ENCODE measurements at places on chromosomes 7 and 10.

- no peak overlapping the region for H3K27ac ChIP-seq
- peaks cover 3% of the 10 kb centered on the region for H3K36me3 ChIP-seq
- DNase-seq: no peak
- H3K4me3 ChIP-seq: no peak overlapping the region
- peaks cover 2% of the 10 kb centered on the region for H3K27me3 ChIP-seq
- H3K4me1 ChIP-seq: peaks cover 30% of the 10 kb centered on the region
These were observed 177.0 kb upstream of the AKR1E2 start for GRCh38 chr10:4648999-4649398.

DNA sequence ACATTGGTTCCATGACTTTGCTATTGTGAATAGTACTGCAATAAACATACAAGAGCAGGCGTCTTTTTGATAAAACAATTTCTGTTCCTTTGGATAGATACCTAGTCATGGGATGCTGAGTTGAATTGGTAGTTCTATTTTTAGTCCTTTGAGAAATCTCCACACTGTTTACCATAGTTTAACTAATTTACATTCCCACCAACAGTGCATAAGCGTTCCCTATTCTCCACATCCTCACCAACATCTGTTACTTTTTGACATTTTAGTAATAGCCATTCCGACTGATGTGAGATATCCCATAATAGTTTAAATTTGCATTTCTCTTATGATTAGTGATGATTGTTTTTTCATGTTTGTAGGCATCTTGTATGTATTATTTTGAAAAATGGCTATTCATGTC, 707.0 kb downstream of the SORCS1 start:
- DNase-seq: no peak
- H3K27me3 ChIP-seq: no peaks in the 10 kb centered on the region
- no peak overlapping the region for H3K27ac ChIP-seq

- H3K4me1 ChIP-seq: peaks cover 15% of the 10 kb centered on the region
- H3K27me3 ChIP-seq: peaks cover 64% of the 10 kb centered on the region
- no peak overlapping the region for H3K27ac ChIP-seq
- H3K36me3 ChIP-seq: no peaks in the 10 kb centered on the region
These were observed 31.6 kb downstream of the TLX1 start for GRCh38 chr10:101162677-101163076.

DNA sequence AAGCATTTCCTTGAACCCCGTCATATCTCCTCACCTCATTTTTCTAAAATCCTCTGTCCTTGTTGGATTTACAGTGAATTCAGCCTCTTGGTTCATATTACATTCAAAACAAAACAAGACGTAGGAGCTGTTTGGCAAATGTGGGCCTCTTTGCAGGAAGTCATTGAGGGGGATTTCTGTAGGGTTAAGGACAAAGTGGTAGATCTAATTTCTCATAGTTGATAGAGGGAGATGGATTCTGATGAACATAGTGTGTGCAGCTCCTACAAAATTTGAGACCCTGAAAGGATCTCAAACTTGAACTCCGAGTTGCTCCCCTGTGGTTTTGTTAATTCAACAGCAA, 682 bp downstream of the TBXAS1 start:
- H3K27ac ChIP-seq: peak overlapping the region; percentile 90
- peaks cover 16% of the 10 kb centered on the region for H3K27me3 ChIP-seq
- peak overlapping the region; percentile 81 for H3K4me3 ChIP-seq
- DNase-seq: no peak
- peaks cover 28% of the 10 kb centered on the region for H3K4me1 ChIP-seq

DNA sequence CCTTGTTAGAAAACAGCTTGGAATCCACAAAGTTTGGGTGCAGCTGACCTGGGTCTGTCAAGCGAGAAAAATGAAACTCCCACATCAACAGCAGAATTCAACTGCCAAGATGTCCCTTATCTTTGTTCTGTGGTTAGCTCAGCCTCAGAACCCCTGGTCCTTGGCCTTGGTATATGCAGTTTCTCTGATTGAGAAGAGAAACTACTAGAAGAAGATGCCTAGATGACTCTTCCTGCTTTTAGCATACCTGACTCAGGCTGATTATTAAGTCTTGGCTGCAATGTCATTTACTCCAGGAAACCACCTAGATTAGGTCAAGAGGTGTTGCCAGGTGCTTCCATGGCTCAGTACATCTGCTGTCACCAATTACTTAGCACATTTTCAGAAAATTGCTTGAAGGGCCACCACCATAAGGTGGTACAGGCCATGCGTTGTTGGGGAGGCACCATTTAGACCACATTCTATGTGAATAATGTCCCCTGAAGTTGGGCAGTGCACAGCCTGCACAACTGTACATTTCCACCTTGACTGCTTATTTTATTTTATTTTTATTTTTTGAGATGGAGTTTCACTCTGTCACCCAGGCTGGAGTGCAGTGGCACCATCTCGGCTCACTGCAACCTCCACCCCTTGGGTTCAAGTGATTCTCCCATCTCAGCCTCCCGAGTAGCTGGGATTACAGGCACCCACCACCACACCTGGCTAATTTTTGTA, 59.4 kb upstream of the ZNF438 start:
- no peak overlapping the region for H3K4me3 ChIP-seq
- H3K36me3 ChIP-seq: no peaks in the 10 kb centered on the region
- no peak overlapping the region for H3K27ac ChIP-seq

DNA sequence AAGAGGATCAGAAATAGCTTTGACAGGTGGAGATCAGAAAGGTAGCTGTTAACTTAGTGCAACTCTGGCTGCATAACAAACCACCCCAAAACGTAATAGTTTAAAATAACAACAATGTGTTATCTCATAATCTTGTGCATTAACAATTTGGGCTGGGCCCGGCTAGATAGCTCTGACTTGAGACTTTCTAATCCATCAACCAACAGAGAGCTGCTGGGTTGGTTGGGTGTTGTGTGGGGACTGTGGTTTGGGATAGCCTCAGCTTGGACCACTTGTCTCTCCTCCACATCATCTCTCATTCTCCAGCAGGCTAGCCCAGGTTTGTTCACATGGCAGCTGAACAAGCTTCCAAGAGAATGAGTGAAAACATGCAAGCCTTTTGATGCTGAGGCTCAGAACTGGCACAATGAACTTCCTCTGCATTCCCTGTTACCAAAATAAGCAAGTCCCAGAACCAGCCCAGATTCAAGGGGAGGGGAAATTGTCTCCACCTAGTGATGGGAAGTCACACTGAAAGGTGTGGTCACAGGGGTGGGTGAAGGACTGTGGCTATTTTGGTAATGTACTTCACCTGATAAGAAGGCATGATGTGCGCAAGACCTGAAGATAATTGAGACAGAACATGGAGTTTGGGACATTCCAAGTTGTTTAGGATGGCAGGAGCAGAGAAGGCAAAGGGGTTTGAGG, 20.4 kb upstream of the ASAH2 start:
- no peaks in the 10 kb centered on the region for H3K36me3 ChIP-seq
- no peak overlapping the region for H3K27ac ChIP-seq
- no peak for DNase-seq

GRCh38 chr7:41487229-41487940, 215.5 kb downstream of the INHBA start:
- no peaks in the 10 kb centered on the region for H3K27me3 ChIP-seq
- H3K27ac ChIP-seq: no peak overlapping the region
- DNase-seq: no peak
- no peak overlapping the region for H3K4me3 ChIP-seq

GRCh38 chr7:101678658-101679057, 49.6 kb upstream of the MYL10 start:
- no peaks in the 10 kb centered on the region for H3K36me3 ChIP-seq
- H3K27ac ChIP-seq: no peak overlapping the region
- H3K27me3 ChIP-seq: no peaks in the 10 kb centered on the region
- no peak for DNase-seq
- H3K4me3 ChIP-seq: no peak overlapping the region

DNA sequence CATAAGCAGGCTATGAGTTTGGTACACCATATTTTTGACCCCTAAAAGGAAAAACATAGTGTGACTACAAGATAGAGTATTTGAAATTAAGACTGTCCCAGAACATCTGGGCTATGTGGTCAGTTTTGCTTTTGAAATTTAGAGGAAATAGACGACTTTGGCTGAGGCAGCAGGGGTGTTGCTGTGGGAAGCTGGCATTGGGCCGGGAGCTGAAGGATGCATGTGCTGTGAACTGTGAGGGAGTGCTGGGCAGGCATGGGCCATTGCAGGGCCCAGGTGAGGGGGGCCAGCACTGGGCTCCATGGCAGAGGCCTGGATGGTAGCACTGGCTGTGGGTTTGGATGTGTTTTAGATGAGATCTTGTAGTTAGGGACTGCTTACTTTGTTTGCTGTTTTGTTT, 168.3 kb downstream of the BMPER start:
- no peaks in the 10 kb centered on the region for H3K27me3 ChIP-seq
- no peaks in the 10 kb centered on the region for H3K36me3 ChIP-seq
- H3K4me1 ChIP-seq: peaks cover 8% of the 10 kb centered on the region

DNA sequence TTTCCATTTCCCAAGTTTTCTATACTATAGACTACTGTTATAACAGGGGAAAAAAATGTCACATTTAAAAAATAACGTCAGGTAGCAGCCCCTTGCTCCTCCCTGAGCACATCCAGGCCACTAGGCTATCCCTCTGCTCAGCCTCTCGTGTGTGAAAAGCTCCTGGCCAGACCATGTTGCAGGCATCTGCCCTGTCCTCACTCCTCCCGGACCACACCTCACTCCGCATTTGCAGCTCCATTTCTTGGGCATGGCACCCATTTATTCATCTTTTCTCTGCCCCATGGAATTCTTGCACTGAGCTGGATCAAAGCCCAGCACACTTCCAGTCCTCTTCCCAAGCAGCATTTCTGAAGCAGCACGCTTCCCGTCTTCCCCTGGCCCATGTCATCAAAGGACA, 1.4 kb upstream of the GDF2 start:
- peaks cover 2% of the 10 kb centered on the region for H3K27me3 ChIP-seq
- H3K36me3 ChIP-seq: no peaks in the 10 kb centered on the region

DNA sequence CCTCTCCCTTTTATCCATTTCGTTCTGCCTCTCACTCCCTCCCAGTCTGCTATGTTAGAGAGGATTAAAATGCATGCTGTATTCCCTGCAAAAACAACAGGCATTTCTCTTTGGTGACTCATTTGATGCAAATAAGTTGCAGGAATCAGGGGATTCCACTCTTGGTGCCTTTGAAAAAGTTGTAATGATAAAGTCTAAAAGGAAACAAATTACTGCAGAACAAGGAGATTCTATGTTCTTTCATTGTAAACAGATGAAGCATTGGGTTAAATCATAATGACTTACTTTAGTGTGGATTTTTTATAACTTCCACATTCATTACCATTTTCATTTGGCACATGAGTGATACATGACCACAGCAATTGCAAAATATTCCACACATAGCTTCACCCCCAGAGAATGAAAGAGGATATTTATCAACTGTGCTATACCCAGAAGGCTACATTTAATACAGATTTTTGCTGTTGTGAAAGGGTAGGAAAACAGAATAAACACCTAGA, 33.4 kb upstream of the ABLIM1 start:
- no peak for DNase-seq
- peaks cover 7% of the 10 kb centered on the region for H3K27me3 ChIP-seq
- H3K4me1 ChIP-seq: peaks cover 13% of the 10 kb centered on the region
- no peaks in the 10 kb centered on the region for H3K36me3 ChIP-seq
- H3K27ac ChIP-seq: no peak overlapping the region

DNA sequence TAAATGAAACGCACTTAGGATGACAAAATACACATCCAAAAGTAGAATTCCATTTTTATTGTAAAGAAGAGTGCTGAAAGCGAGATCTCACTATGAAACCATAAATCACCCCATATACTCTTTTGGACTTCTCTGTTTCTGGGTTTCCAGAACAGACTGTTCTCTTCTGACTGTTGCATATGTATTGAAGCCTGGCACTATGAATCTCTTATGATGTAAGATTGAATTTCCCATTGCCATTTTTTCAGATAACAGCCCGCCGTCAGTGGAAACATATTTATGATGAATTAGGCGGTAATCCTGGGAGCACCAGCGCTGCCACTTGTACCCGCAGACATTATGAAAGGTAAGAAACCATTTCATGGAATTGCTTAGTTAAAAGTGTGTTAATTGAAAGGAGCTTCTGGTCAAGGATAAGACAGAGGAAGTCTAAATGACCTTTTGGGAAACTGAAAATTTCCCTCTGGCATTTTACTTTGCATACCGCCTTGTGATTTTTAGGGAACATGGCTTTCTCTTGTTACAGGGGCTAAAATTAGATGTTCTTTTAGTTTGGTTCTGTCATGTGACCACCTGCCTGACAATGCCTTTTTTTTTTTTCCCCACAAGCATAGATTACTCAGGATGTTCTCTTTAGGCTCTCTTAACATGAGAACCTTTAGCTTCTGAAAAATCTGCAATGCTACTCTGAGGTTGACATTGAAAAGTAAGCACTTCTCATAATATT, 168.1 kb downstream of the ARID5B start:
- DNase-seq: no peak
- peaks cover 78% of the 10 kb centered on the region for H3K4me1 ChIP-seq
- no peaks in the 10 kb centered on the region for H3K27me3 ChIP-seq
- H3K4me3 ChIP-seq: no peak overlapping the region

DNA sequence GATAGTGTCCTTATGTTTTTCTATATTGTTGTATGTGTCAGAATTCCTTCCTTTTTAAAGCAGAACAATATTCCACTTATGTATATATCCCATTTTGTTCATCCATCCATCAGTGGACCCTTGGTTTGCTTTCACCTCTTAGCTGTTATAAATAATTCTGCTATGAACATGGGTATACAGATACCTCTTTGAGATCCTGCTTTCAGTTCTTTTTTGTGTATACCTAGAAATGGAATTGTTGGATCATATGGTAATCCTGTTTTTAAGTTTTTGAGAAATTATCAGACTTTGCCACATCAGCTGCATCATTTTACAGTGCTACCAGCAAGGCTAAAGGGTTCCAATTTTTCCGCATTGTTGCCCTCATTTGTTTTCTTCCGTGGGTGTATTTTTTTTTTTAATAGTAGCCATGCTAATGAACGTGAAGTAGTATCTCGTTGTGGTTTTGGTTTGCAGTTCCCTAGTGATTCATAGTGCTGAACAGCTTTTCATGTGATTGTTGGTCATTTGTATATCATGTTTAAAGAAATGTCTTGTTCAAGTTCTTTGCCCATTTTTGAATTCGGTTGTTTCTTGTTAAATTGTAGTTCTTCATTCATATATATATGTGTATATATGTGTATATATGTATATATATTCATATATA, 87.8 kb downstream of the LCOR start:
- peaks cover 10% of the 10 kb centered on the region for H3K36me3 ChIP-seq
- no peak overlapping the region for H3K4me3 ChIP-seq
- no peak overlapping the region for H3K27ac ChIP-seq
- peaks cover 7% of the 10 kb centered on the region for H3K4me1 ChIP-seq
- H3K27me3 ChIP-seq: no peaks in the 10 kb centered on the region
- DNase-seq: no peak

- H3K27ac ChIP-seq: peak overlapping the region; percentile 99
- H3K4me1 ChIP-seq: peaks cover 54% of the 10 kb centered on the region
- peak; percentile 71 for DNase-seq
- H3K27me3 ChIP-seq: no peaks in the 10 kb centered on the region
- H3K36me3 ChIP-seq: peaks cover 76% of the 10 kb centered on the region
These were observed 47.8 kb downstream of the SHH start for GRCh38 chr7:155764438-155764793.

All from activated CD4-positive, alpha-beta memory T cell treated with anti-CD3 and anti-CD28 coated beads, Interleukin-2, amount 10 ng/mL, durations not matched to agents 7 days and 5 days (primary cell).